ENCODE measurements at places on chromosomes 16 and 17. TPM values are rescaled to one million over a fixed set of nuclear protein-coding genes. Genes with fewer than 3 reads are reported as not detected.

PHF12 gene
- polyA plus RNA-seq = 17.8 TPM

CTRB2 gene
- not detected for polyA plus RNA-seq

DHX58 gene
- polyA plus RNA-seq = 1.2 TPM

- DNase-seq = no peak
Observed at GRCh38 chr16:85853547-85854545, 45.1 kb upstream of the IRF8 start.

DNA sequence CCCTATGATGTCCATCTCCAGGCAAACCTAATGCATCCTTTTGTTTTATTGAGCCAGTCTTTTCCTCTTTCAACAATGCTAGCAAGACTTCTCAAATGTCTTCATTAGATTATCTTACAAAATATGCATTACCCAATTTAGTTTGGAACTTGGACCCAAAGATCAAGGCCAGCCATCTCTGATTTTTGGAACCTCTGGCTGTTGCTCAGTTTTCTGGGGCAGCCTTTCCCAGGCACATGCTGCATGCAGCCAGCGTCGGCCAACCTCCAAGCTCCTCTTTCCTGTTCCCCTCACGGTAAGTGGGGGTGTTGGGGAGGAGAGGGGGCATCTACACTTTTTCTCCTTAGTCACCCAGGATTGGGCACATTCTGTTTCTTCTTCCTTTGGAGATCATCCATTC lies 189.3 kb downstream of the PRKCA start:
- no peak for DNase-seq

DNA sequence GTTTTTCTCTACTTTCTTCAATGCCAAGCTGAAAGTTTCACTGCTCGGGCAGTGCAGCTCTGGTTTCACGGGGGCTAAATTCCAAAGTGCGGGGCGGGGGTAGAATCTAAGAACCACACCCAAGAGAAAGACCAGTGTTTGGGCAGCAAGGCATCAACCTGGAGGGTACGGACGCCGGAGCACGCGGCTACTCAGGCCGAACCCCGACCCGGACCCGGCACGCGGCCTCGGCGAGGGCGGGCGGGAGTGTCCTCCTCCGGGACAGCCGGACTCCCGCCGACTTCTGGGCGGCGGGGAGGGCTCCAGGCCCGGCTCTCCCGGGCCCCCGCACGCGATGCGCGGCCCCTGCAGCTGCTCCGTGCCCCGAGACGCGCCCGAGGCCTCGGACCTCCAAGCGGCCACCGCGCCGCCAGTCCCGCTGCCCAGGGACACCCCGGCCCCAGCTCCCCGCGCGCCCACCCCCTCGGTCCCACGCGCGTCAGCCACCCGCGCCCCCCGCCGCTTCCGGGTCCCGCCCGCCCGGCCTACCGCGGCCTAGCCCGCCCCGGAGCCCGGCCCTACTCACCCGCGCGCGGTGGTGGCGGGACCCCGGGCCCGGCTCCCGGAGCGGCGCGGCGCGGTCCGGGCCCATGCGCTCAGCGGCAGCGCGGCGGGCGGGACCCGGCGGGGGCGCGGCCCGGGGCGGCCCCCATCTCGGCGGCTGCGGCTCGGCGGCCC lies 561 bp downstream of the AXIN1 start:
- no peak for DNase-seq

DNA sequence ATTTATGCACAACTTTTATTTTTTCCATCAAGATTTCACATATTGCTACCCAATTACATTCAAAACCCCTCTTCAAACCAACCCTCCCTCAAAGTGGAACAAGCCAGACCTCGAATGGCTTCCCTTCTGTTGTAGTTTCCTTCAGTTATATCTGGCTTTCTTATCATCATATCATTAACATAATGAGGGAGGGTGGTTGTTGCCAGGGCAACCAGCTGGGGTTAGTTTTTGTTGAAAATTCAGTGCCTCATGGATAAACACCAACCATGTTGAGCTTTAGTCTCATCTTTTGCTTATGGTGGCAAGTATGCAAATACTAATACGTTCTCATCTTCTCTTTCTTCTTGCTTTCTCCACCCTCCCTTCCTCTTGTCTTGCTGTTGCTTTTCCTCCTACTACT lies 359.7 kb downstream of the CDH11 start:
- no peak for DNase-seq

DNA sequence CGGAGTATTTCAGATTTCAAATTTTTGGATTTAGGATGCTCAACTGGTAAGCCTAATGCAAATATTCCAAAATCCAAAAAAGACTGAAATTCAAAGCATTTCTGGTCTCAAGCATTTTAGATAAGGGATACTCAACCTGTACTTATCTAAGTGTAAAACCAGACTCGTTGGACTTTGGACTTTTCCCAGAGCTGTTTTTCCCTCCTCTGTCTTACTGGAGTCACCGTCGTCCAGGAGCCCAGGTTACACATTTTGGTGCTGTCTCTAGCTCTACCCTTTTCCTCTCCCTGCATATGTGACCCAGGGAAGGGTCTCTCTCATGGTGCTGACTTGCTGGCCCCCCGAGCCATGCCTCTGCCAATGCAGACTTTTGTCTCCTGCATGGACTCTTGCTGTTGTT lies 46.0 kb upstream of the MMP2 start:
- DNase-seq = no peak
